Activated CD4-positive, CD25-positive, alpha-beta regulatory T cell treated with anti-CD3 and anti-CD28 coated beads, Interleukin-2, amount 50 U/mL, for 16 hours (primary cell): ENCODE measurements at places on chromosomes 5 and 9.

GRCh38 chr9:131095666-131096268 is 564 bp upstream of the AIF1L start:
- DNase-seq = no peak

DNA sequence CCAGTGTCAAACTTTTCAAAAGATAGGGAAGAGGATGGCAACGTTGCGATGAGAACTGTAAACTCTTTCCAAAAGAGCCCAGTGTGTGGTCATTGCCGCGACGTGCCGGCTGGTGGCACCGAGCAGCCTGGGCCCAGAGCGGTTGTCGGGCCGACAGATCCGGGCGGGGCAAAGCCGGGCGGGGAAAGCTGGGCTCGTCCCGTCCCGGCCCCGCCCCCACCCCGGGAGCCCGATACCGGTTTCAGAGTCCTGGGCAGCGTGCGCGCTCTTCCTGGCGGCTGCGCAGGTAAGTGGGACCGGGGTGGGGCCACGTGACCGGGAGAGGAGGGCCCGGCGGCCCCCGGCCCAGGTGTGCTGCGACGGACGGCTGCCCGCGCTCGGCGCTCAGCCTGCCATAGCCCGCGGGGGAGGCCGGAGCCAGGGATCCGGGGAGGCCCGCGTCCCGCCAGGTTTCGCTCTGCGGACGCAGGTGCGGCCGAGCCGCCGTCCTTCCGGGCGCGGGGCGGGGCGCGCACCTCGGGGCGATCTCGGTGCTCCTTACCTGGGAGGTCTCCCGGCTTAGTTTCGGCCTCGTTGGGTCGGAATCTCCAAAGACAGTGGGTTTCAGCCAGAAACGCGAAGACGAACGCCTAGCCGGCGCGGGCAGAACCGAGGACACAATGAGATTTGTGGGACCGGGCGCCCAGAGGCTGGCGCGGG is at the start of gene MARVELD2:
TSS of gene MARVELD2 (plus strand) at position 232 of the 699 bp plus-strand sequence. CDS start 4,270 bp downstream, outside the sequence.
- DNase-seq = no peak

DNA sequence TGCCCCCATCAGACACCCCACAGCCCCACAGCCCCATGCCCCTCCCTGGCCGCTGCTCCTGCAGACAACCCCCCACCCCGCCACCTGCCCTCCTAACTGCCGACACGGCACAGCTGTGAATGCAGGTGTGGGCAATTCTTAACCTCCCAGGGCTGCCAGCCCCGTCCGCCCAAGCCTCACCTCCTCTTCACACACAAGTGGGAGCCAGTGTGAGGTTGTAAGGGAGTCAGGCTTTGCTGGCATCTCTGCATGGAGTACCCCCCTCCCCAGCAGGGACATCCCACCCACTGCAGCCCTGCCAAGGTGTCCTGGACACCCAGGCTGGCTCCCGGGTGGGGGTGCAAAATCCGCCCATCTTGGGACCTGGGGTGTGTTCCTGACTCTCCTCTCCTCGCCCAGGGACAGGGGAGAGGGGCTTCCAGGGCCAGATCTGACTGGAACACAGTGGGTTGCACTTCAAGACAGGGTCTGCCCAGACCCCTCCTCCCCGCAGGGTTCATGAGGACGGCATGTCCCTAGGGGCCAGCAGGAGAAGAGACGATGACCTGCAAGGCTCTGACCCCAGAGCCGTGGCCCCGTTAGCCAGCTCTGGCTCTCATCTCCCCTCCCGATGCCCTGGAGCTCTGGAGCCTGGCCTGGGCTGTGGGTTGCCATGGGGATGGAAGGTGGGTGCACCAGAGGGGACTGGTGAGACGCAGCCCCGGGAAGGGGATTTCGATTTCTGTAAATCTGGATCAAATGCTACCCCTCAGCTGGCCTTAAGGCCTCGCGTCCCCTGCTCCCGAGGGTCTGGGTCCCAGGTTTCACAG is 34.4 kb downstream of the SARDH start:
- no peak for DNase-seq

DNA sequence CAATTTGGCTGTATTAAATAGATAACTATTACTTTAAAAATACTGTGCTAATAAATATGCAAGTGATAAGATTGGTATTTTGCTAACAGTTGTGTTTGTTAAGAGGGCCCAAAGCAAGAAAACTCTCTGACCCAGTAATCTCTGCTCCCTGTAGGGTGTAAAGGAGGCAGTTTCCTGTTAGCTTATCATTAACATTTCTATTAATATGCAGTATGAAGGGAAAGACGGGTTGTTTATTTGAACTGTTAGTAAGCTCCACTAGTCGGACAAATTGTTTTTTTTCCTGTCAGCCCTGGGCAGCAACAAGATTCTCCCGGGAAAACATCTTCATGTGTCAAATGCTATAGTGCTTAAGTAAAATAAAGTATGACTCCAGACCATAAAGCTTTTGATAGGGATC is 35.6 kb downstream of the ERP44 start:
- no peak for DNase-seq

GRCh38 chr9:1922026-1922425 is 93.1 kb upstream of the SMARCA2 start:
- no peak for DNase-seq

DNA sequence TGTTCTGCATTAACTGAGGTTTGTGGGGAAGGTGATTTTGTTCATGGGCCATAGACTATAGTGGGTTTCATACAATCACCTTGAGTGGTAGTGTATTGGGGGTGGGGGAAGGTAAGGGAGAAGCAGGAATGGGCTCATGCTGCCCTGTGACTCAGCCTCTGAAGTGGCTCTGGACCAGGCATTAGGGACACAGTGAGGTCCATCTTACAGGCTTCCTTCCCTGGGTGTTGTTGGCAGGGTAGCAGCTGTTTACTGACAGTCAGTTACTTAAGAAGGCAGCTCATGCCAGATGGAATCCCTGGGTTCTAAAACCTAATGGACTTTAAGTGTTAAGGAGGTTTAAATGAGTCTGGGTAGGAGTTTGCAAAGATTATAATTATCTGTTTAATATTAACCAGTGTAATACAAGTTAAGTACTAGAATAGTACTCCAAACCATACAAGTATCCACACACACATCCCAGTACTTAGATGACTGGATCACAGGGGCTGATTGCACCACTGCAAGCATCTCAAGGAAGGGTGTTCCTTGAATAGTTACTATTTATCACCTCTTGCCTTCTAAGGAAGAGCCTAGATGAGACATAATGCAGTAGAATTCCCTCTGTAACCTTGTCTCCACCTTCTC is 59.3 kb downstream of the CAST start:
- DNase-seq = no peak

- DNase-seq = no peak
Observed at GRCh38 chr9:137222190-137223077, at the start of gene RNF208. RNF208 (minus strand) TSS chr9:137222240; CDS start chr9:137221212, 1,028 bp downstream.

GRCh38 chr5:92911293-92911692 is 669.7 kb downstream of the NR2F1-AS1 start:
- DNase-seq = no peak

GRCh38 chr9:117313989-117314388 is 100.9 kb downstream of the ASTN2 start:
- no peak for DNase-seq

- DNase-seq = no peak
Observed at GRCh38 chr5:95392593-95393182, 1.5 kb downstream of the FAM81B start.

DNA sequence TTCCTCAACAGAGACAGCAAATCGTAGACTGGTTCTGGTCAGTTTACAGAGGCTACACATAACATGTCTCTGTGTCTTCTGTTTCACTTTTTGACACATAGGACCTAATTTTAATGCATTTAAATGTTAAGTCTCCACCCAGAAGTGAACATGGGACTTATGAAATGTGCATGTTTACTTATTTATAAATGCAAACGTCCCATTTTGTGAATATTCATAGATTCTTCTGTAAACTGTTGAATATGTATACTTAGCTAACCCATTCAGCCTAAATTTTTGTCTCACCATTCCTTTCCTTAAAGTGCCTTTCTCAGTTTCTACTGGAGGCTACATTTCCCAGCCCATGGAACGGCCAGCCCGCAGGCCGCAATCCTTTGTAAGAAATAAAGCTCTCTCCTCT is 137.2 kb downstream of the PLCXD3 start:
- no peak for DNase-seq

- DNase-seq = no peak
Observed at GRCh38 chr5:136613230-136613629, 247.9 kb upstream of the TRPC7 start.

DNA sequence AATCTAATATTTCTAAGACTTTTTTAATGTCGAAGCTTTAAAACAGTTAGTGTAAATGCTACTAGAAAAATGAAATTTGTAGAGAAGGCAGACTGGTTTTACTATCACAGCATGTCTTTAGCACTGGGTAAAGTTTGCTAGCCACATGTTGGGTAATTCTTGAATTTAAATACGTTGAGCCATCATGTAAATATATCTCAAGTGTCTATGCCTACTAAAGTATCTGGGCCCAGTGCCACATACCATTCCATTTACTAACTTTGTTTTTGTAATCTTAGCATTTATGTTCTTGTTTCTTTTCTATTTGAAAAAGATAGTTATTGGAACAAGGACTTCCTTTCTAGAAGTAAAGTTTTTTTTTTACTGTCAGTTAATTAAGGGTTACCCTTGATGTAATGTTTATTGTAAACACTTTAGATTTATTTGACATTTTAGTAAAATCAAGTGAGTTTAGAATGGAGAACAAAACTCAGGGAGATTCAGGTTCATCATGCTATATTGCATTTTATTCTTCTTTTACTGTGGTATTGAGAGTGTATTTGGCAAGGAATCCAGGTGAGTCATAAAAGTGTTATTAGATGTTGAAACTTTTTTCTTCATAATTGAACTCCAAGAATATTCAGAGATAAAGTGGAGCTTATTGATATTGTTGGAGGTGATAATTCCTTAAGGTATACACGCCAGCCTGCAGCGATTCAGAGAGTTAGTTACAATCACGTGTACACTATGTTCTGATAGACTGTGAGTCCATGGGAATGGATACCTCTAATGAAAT is 182.4 kb downstream of the CCDC171 start:
- no peak for DNase-seq

- DNase-seq = no peak
Observed at GRCh38 chr9:129698254-129698757, 32.9 kb downstream of the PRRX2 start.

GRCh38 chr5:154191467-154192261 is 1.1 kb downstream of the GALNT10 start:
- DNase-seq = no peak

DNA sequence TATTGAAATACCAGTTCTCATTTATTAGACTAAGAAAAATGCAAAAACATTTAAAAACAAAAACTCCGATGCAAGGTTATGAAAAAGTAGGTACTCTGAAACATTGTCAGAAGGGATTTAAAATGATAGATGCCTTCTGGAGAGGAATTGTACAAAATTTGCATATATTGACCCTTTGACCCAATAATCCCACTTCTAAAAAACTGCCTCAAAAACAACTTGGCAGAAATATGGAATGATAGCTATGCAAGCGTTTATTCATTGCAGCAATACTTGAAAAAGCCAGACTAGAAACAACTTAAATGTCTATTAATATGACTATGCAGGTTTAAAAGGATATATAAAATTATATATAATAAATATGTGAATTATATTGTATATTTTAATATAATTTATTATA is 118.4 kb downstream of the PLK2 start:
- no peak for DNase-seq

GRCh38 chr5:153670101-153670500 is 179.6 kb downstream of the GRIA1 start:
- DNase-seq = no peak

GRCh38 chr5:145283141-145283810 is 551.9 kb downstream of the PRELID2 start:
- no peak for DNase-seq

DNA sequence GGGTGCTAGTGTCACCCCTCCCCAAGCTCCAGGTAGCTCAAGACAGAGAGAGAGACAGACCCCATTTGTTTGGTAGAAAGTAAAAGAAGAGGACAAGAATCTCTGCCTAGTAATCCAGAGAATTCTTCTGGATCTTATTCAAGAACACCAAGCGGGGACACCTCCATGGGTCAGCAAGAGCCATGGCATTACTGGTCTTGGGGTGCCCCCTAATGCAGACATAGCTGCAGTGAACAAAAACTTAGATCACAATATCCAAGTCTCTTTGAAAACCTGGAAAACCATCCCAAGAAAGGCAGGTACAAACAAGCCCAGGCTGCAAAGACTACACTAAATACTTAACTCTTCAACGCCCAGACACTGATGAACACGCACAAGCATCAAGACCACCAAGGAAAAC is 29.9 kb upstream of the PDE4D start:
- DNase-seq = no peak

- no peak for DNase-seq
Observed at GRCh38 chr5:56386046-56386445, 152.9 kb upstream of the ANKRD55 start.

GRCh38 chr5:131381777-131382176 is 117.9 kb downstream of the CDC42SE2 start:
- no peak for DNase-seq
